ENCODE measurements at places on chromosomes 3 and 15.
A peak's percentile ranks its signal among the peaks of the same experiment; 100 is the strongest.

DNA sequence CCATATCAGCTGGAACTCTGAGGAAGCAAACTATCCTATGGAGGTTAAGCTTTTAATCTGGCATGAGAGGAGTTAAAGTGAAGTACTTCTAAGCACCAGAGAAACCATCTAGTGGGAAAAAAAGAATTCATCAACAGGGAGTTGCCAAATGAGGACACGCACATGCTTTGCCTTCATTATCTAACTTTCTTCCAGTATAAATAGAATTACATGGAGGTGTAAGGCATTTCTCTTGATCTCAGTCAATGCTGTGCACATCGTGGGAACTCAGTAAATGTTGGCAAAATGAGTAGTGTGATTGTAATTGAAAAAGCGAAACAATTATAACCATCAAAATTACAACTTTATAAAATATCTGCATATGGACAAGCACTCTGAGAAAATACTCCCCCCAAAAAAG is 8.0 kb upstream of the GSK3B start:
- no peak for DNase-seq

- no peak for DNase-seq
Observed at GRCh38 chr15:39922462-39923092, 2.5 kb upstream of the GPR176 start.

GRCh38 chr3:94716326-94717018 is 653.6 kb downstream of the NSUN3 start:
- no peak for DNase-seq

GRCh38 chr3:167406876-167407492 is 26.9 kb upstream of the ZBBX start:
- DNase-seq: peak; percentile 3

GRCh38 chr15:41943543-41944312 is 28.6 kb downstream of the EHD4 start:
- no peak for DNase-seq

GRCh38 chr3:191255156-191255555 is 56.1 kb downstream of the OSTN start:
- no peak for DNase-seq
